ENCODE measurements at places on chromosomes 1 and 21. TPM values are rescaled to one million over a fixed set of nuclear protein-coding genes. Genes with fewer than 3 reads are reported as not detected.

DNA sequence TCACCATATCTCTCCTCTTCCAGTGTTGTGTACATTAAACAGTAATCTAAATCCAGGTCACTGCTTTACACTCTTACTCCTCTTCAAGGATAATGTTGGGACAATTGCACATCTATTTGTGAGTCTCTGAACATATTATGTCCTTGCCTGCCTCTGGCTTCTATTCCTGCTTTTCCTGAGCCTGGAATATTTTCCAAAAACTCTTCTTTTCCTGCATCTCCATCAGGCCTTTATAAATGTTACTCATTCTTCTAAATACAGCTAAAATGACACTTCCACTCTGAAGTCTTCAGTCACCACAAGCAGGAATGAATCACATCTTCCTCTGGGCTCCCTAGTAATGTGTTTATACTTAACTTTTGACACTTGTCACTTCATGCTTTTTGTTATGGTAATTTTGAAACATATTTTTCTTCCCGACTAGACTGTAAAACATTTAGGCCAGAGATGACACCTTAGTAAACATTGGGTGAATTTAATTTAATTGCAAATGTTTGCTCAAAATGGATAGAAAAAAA, 396.0 kb downstream of the LRRIQ3 start:
- H3K4me1 ChIP-seq: no peaks in the 10 kb centered on the region
- H3K4me3 ChIP-seq: no peak overlapping the region
- no peaks in the 10 kb centered on the region for H3K36me3 ChIP-seq
- no peak overlapping the region for H3K27ac ChIP-seq

DNA sequence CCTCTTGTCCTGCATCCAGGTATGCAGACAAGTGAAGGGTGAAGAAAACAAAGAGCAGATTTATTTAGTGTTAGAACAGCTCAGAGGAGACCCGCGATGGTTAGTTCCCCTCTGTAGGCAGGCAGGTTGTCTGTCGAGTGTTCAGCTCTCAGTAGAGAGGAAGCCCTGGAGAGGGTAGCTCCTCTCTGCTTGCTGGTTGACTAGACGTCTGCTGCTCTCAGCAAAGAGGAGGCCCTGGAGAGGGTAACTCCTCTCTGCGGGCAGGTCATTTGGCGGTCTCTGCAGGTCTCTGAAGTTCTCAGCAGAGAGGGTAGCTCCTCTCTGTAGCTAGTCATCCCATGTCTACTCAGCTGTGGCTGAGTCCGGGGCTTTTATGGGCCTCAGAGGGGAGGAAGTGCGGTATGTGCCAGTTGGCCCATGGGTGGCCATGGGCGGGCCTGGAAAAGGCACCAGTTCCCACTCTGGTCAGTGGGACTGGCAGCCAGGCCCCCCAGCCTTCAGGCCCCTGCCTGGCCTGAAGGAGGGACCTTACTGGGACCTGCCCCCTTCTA, 13.4 kb downstream of the ZBTB40 start:
- no peaks in the 10 kb centered on the region for H3K36me3 ChIP-seq
- no peak for DNase-seq
- H3K27me3 ChIP-seq: no peaks in the 10 kb centered on the region
- no peak overlapping the region for H3K4me3 ChIP-seq
- H3K27ac ChIP-seq: no peak overlapping the region

GRCh38 chr1:14939527-14940284, 213.8 kb upstream of the TMEM51 start:
- peaks cover 20% of the 10 kb centered on the region for H3K4me1 ChIP-seq
- no peaks in the 10 kb centered on the region for H3K27me3 ChIP-seq
- H3K36me3 ChIP-seq: no peaks in the 10 kb centered on the region
- no peak overlapping the region for H3K4me3 ChIP-seq

Gene CAMK1G
- 15.1 TPM for polyA plus RNA-seq

DNA sequence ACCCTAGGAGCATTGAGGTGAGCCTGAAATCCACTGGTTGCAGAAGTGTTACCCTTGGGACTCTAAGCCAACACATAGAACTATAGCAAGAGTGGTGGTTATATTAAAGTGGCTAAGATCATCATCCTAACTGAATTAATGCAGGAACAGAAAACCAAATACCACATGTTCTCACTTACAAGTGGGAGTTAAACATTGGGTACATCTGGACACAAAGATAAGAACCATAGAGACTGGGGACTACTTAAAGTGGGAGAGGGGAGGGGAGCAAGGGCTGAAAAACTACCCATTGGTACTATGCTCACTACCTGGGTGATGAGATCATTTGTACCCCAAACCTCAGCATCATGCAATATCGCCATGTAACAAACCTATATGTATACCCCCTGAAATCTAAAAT, 100.0 kb downstream of the SLC25A24 start:
- H3K4me3 ChIP-seq: no peak overlapping the region
- H3K36me3 ChIP-seq: no peaks in the 10 kb centered on the region
- no peaks in the 10 kb centered on the region for H3K4me1 ChIP-seq

DNA sequence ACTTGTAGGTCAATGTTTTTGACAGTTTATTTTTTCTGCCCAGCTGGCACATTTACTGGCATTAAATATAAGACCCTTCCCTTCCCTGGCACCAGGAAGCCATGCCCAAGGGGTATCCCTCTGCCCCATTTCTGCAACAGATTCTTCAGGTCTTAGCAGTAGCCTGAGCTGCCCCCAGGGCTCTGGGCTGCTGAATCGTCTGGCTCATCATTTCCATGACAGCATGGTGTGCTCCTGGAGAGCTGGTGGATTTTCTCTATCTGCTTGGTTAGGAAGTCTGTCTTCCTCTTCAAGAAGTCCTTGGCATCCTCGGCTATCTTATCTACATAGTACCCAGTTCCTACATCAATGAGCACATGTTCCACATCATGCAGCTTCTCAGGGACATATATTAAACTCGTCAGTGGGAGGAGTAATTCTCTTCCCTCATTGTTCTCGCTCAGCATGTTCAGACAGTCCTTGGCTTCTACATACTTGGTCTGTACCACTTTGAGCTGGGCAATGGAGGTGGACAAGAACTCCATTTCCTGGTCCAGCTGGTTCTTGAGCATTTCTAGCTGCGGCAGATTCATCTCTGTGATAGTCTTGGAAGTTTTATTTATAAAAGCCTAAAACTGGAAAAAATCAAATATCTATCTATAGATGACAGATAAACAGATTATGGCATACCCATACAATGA, 23.5 kb downstream of the MIA3 start:
- H3K36me3 ChIP-seq: peaks cover 50% of the 10 kb centered on the region
- no peaks in the 10 kb centered on the region for H3K27me3 ChIP-seq
- no peak overlapping the region for H3K27ac ChIP-seq

- no peak overlapping the region for H3K27ac ChIP-seq
- H3K4me3 ChIP-seq: no peak overlapping the region
- no peaks in the 10 kb centered on the region for H3K36me3 ChIP-seq
- no peak for DNase-seq
- H3K4me1 ChIP-seq: no peaks in the 10 kb centered on the region
Observed at GRCh38 chr1:234170622-234171021, 202.6 kb upstream of the COA6 start.

Data from SK-N-SH (cell line).